ENCODE measurements at places on chromosomes 1 and 21.

GRCh38 chr1:81877940-81878339 is 77.2 kb downstream of the ADGRL2 start:
- no peak for DNase-seq

GRCh38 chr21:38669186-38669585 is 136.5 kb upstream of the ETS2 start:
- DNase-seq, result no peak

GRCh38 chr21:42187976-42188653 is 30.8 kb upstream of the ABCG1 start:
- DNase-seq, result peak; percentile 48

DNA sequence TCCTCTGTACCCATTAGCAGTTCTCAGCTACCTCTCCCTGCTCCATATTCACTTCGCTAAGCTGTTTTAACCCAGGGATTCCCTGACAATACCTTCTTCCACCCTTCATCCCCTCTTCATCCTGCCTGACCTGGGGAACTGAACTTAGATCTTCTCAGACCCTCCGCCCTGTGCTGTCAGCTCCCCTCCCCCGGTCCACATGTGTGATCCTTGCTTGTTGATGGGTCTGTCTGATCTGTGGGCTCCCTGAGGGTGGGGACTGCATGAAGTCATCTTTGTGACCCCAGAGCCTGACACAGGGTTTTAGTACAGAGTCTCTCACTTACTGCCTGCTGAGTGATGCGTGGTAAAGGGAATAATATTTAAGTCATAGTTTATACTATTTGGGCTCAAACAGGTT is 11.8 kb downstream of the CHAF1B start:
- DNase-seq, result no peak

GRCh38 chr1:27968692-27969091 is 8.9 kb downstream of the XKR8 start:
- no peak for DNase-seq

DNA sequence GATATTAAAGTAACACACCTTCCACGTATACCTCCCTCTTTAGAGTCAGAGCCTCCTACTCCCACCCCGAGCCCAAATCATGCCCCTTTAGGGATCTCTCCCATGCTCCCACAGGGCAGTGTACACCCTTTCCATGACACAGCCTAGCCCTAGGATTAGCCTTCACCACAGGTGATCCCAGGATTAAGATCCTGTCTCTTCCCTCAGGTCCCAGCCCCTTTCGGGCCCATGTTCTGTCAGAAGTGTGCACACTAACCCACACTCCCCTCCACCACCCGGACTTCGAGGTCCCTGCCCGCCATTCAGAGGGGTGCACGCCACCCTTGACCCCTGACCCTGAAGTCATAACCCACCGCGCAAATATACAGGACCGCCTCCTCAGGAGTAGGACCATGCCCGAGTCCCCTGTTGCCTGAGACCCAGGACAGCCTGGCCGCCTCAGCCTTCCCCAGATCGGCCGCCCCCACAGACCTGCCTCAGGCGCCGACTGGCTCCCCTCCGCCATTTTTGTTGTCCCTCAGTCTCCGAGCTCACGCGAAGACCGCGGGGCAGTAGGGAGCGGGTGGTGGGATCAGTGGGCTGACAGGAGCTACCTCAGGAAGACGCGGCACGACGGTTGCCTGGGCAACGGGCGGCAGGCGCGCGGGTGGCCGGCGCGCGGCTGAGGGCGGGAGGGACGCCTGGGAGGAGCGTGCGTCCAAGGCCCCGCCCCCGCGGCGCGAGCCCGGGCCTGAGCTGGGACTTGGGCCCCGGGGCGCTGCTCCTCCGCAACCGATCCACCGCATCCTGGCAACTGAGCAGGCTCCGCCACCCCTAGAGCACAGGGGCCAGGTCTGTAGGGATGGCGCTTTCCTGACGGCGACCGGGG is at the start of gene AGBL4:
TSS of gene AGBL4 (minus strand) at position 663 of the 868 bp plus-strand sequence.
- DNase-seq, result no peak

GRCh38 chr1:224430511-224431113 is 4.0 kb downstream of the WDR26 start:
- DNase-seq, result no peak

GRCh38 chr21:32411350-32412161 is 950 bp upstream of the EVA1C start:
- peak; percentile 54 for DNase-seq

DNA sequence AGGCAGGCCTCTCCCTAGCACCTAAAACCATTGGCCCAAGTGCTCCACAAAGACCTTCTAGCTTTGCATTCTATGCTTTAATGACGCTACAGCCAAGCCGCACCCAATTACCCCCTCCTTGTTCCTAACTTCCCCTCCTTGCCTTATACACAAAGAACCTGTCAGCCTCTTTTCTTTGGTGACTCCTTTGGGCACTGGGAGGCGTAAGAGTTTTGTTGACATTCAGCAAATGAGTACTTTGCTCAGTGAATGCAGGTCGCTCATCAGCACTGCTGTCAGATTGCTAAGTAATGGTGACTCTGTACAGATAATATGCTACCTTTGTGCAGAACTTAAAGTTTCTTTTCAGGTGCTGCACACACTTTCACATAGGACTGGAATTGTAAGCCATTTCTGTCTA is 187.6 kb upstream of the FAM78B start:
- DNase-seq, result no peak

DNA sequence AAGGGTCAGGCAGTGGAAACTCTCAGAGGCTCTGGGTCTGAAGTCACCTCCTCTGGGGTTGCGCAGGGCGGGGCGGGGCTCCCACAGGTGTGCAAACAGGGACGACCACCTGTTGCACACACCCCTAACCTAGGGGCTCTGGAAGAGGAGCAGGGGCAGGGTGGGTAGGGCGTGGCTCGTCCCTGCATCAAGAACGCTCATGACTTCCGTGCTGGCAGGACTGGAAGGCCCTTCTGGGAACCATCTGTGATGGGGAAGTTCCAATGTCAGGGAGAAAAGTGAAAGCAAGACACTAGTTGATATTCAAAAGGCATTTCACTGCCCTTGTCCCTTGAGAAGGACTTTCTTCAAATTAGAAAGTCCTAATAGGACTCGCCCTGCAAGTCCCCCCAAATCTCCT is 22.1 kb upstream of the CLSTN1 start:
- DNase-seq, result no peak

- no peak for DNase-seq
These were observed 590.3 kb downstream of the AJAP1 start for GRCh38 chr1:5244631-5245285.

DNA sequence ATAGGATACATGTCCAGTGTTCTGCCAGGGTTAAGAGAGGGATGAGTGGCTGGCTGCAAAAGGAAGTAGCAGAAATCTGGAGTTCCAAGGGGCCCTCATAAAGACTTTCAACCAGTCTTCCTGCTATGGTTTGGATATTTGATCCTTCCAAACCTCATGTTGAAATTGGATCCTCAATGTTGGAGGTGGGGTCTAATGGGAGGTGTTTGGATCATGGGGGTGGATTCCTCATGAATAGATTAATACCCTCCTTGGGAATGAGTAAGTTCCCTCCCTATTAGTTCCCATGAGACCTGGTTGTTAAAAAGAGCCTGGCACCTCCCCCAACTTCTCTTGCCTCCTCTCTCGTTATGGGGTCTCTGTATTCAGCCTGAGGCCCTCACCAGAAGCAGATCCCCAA is 10.1 kb upstream of the GNG12 start:
- DNase-seq, result no peak

GRCh38 chr1:65508051-65508450 is 87.6 kb downstream of the LEPR start:
- no peak for DNase-seq

GRCh38 chr1:212555426-212555825 is 53.1 kb upstream of the ATF3 start:
- DNase-seq, result no peak

DNA sequence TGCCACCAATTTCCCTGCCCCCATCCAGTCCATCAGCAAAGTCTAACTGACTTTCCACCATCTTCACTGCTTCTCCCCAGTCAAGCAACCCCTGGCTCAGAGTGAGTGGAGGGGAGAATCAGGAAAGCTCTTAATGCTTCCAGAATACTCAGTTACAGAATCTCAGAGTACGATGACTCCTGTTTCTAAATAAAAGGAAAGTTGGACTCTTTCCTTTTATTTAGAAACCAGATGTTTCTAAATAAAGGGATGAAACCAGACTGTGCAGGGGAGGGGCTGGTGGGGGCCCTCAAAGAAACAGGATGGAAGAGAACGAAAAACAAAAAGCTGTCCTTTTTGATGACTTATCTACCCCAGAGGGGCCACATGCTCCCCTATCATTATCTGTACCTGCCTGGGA is 85.2 kb upstream of the PPM1J start:
- DNase-seq, result no peak

DNA sequence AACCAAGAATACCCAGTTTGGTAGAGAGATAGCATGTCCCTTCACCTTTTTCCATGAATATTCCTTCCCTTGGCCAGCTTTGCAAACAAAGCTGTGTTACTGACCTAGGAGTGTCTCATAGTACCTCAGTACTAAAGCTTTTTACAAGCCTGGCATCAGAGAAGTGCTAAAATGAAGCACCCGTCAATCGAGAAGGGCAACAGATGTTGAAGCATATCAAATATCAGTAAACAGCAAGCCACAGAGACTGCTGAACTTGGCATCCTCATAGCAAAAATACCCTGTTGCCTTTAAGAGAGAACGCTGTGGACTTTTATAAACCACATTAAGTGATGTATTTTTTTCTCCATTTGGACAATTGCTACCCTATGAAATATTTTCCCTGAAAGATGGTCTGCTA is 128.6 kb upstream of the HOOK1 start:
- no peak for DNase-seq

- no peak for DNase-seq
These were observed 31.5 kb downstream of the PAPPA2 start for GRCh38 chr1:176494436-176494835.

- DNase-seq, result no peak
These were observed 208.8 kb downstream of the FOXD2 start for GRCh38 chr1:47646676-47647075.

DNA sequence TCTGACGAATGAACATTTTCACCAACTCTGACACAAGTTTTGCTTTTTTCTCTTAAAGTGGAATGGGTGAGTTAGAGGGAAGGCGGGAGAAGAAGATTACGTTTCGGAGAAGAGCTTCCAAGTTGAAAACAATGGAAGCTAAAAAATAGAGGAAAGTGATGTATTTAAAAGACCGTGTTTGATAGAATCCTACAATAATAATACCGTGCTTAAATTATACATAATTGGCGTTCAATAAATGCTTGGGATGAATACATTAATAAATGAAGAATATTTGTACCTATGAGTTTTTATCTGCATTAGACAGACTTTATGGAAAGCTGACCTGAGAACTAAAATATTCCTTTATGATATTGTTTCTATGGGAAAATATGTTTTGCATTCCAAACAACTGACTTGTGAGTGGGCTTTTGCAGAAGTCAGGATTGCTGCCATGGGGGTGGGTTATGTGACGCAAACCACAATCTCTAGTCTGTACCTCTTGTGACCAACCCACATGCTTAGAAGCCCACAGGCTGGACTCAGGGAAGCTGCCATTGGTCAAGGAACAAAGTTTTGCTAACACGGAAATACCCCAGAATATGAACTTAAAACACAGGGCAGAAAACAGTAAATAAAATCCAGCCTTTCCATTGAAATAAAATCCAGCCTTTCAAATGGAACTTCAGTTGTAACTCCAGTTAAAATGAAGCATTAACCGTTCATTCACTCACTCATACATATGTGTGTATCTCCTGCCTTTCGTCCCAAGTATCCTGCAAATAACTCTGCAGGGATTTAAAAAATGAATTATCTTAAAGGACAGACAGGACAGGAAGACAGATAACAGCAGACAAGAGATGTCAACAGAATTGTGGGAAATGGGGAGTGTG is 21.3 kb upstream of the ATF3 start:
- no peak for DNase-seq

GRCh38 chr1:59561796-59562195 is 253.0 kb upstream of the HOOK1 start:
- no peak for DNase-seq

GRCh38 chr1:3033040-3033789 is 11.9 kb downstream of the ACTRT2 start:
- DNase-seq, result no peak

- DNase-seq, result no peak
These were observed 522.9 kb downstream of the KIF26B start for GRCh38 chr1:245677461-245678240.

DNA sequence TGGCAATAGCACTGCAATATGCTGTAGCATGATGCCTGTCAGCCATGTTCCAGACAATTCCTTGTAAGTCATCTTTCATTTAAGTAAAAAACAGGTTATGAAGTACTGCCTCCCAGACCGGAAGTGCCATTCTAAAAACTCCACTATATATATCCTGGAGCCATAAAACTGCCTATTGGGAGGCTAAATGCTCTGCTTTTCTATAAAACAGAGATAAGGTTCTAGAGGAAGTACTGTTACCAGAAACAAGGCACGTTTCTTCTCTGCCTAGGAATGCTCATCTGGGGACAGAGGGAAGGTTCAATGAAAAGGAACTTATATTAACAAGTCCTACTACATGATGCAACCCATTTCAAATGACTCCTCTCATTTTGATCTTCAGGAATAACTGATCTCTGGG is 66.8 kb downstream of the GPR137B start:
- no peak for DNase-seq

DNA sequence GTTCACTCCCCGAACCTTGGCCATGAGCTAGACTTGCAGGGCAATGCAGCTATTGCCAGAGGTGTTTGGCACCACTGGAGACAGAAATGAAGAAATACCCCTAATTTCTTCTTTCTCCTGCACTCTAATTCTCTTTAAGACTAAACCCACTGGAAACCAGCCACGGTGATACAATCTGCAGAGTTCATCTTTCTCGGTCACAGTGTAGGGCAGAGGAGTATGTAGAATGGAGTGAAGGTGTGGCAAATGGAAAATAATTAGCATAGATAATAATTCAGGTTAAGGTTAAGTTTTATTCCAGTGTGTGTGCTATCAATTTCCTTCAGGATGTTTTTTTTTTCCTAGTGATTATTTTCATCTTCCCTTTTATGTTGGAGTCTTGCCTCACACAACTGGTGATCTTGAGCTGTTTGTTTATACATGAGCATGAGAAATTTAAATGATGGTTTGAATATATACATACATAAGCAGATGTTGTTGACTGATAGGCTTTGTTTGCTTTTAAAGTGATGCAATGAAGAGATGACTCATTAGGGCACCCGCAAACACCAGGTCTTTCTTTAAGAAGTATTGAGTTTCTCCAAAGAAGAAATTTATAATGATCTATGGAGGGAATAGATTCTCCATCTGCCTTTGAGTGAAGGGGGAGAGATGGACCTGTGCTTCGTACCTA is 81.9 kb downstream of the SPATA17 start:
- no peak for DNase-seq

- no peak for DNase-seq
These were observed 22.9 kb upstream of the MTF2 start for GRCh38 chr1:93056214-93056613.
